ENCODE measurements at places on chromosomes 2 and 18.

DNA sequence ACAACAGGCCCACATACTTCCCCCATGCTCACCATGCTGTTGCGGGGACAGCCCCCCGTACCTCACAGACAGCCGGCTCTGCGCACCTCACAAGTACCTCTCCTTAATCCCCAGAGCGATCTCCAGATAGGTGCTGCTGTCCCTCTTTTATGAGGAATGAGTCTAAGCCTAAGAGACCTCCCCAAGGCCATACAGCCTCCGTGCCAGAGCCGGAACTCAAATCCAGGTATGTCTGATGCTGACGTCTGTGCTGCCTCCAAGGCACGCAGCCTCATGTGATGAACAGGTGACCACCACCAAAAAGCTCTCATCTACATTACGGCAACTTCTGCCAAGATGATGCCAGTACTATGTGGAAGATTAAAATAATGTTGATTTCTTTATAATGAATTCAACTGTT, 85.2 kb downstream of the EIPR1 start:
- DNase-seq = no peak

DNA sequence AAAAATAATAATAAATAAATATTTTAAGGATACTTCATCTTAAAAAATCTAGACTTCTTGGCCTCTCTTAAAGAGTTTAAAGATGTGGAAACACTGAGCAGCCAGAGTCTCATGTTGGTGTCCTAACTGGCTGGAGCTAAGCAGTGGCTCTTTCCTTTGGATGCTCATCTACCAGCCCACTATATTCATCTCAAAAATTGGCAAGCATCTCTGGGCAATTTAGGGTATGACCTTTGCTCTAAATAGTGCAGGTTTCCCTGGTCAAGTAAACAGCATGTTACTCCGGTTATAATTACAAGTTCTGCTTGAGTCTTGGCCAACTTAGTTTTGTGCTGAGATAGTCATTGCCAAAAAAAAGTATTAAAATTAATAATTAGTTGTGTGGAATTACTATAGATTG, 117.8 kb downstream of the TTC27 start:
- DNase-seq = no peak

DNA sequence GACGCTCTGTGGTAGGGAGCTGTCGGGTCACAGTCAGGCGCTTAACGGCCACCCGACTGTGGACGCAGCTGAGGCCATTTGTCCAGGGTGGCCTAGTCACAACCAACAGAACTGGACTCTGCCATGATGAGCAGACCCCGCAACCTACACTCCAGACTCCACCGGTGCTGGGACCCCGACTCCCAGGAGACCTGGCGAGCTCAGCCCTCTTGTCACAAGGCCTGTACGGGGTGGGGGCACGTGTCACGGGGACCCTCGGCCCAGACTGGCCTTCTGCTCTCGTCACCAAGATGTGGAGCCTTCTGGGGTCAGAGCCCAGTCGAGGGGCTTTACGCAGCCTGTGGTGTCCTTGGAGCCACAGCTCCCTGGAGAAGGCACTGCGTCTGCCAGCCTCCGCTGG, 22.5 kb downstream of the NFATC1 start:
- DNase-seq = no peak

- no peak for DNase-seq
Observed at GRCh38 chr18:46536215-46536874, 120.7 kb downstream of the LOXHD1 start.

DNA sequence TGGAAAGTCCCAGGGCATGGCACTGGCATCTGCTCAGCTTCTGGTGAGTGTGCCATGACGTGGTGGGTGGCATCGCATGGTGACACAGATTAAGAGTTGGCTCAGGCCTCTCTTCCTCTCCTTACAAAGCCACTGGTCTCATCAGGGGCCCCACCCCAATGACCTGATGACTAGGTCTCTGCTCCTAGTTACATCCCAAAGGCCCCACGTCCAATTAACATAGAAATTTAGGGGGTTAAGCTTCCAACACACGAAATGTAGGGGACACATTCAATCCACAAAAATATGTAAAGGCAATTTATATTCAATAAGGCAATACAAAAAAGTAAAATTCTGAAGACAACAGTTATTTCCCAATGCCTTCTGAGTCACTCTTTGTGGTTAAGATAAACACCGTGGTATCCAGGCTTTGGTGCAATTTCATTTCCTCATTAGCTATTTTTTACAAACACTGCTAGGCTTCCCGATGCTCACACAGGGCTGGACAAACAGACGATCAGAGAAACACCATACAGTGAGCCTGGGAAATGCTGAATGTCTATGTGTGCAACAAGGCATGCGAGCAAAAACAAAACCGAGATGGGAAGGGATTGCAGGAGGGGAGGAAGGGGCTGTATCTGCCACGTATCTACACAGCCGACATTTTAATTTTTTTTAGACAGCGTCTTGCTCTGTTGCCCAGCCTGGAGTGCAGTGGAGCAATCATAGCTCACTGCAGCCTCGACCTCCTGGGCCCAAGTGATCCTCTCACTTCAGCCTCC, 67.2 kb downstream of the MBP start:
- no peak for DNase-seq

DNA sequence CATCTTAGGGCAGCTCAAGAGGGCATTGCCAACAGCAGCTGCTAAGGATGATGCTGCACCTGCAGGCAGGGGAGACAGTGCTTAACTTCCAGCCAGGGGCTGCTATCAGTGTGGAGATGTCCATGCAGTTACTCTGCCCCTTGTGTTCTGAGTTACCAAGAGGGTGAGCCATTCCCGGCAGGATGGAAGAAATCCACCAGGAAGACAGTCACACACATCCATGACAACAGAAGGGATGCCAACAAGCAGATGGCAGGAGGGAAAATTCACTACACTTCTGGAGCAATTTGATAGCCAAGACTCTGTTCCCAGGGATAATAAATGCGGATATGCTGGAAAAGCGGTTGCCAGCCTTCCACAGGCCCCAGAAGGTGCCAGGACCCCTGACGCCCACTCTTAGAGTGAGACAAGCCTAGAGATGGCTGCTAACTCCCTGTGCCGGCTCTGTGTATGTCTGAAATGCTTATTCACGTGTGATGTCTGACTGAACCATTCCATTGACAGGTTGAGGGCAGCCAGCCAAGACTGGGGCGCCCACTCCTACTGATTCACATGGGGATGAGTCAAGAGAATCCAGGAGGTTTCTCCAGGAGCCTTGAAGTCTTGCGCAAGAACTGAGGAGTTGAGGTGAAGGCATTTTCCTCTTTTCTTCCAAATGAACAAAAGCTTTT, 24.5 kb downstream of the LOXHD1 start:
- DNase-seq = no peak

GRCh38 chr2:151287513-151288250, 1.8 kb downstream of the NMI start:
- no peak for DNase-seq

- DNase-seq = no peak
Observed at GRCh38 chr2:119645173-119645855, 33.7 kb upstream of the TMEM177 start.

DNA sequence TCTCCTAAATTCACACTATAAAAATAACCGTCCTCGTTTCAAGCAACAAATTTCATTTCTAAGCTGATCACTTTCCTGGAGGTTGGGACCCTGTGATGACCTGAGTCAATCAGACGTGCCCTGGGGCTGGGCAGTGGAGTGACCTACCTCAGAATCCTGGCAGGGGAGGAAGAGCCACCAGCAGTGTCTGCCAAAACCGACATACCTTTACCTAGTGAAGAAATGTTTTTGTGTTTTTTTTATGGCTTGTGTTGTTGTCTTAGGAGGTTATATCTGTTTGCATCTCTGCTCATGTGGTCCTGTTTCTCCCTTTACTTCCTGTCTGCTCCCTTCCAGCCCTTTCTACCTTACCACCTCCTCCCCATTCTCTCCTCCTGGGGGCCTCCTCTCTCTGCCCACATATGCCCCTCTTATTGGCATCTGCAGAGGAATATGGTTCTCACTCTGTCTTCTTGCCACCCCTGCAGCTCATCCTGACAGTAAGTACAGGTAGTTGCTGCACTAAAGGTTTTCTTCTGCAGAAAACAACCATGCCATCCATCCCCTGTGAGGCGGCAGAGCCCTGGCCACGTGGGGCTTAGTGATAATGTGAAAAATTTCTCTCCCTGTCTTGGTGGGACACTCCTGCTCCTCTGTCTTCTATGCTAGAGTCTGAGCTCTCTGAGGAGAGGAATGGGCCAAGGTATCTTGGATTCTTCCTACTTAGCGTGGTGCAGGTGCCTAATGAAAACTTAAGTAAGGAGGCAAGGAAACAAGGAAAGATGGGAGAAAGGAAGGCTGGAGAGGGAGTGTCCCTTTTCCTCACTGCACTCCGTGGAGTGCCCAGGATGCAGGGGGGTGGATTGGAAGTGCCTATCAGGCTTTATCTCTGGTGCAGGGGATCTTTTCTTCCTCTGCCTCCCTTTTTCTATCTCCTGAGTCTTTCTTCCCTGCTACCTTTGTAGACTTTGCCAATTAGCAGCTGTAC, 15.4 kb downstream of the ACOXL start:
- DNase-seq = peak; percentile 58

DNA sequence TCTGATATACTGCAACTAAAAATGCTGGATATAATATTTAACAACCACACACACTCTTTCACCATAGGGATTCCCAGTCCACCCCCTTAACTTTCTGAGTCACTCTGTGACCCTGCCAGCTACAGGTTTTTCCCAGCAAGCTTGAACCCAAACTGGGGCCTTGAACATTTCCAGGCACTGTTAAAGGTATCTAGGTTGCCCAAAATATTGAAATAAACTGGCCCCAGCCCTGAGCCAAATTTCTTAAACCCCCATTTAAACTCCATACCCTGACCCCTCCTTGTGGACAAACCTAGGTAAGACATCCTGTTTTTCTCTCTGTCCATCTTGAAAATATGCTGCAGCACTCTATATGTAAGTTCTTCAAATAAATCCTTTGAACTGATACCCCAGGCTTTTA, 19.7 kb upstream of the DCTN1 start:
- no peak for DNase-seq

DNA sequence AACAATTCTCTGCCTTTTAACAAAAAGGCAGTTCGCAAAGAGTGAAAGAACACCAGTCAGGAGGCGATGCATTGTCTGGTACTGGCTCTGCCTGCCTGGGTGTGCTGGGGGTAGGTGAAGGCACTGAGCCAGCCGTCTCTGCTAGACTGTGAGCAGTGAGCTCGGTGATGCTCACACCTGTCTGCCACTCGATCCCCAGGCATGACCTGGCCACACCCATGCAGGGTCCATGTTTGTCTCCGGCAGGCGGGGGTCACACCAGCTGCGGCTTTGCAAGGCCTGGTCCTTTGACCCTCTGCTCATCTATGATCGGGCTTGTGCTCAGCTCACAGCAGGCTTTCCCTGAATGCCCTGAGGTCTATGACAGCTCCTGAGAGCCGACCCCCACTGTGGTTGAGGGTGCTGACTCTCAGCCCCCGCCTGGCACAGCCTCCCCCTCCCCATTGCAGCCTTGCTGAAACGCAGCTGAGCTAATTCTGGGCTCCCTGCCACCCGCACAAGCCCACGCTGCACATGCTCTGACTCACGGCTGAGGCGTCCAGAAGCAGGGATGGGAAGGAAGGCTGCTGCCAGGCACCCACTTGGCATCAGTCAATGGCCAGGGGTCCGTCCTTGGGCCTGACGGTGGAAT, 23.7 kb downstream of the CRACDL start:
- DNase-seq = no peak

DNA sequence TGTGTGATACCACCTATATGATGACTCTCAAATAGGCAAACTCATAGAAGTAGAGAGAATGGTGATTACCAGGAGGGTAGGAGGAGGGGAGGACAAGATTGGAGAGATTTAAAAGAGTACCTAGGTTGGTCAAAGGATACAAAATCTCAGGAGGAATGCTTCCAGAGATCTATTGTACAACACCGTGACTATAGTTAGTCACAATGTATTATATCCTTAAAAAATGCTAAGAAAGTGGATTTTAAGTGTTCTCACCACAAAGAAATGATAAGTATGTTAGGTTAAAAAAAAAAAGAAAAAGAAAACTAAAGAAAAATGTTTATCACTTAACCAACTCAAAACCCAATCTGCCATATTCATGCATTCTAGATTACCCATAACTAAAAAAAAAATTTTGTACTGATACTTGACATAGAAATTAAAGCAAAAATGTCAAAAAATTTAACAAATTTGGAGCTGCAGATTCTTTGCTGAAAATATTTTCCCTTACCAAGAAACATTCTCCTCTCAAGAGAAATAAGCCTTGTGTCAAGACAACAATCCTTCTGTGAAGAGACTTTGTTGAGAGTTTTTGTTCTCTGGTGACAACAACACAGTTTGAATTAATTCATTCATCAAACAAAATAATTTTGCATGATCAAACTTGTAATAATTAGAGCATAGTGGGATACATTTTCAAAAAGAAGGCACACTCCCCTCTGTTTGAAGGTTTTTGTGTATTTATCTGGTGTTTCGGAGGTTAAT, 213.1 kb downstream of the DNER start:
- DNase-seq = no peak

GRCh38 chr2:7997279-7997678, 684.6 kb upstream of the ID2 start:
- no peak for DNase-seq

Data from LNCaP clone FGC (cell line).